ENCODE measurements at places on chromosomes 1 and 21.

DNA sequence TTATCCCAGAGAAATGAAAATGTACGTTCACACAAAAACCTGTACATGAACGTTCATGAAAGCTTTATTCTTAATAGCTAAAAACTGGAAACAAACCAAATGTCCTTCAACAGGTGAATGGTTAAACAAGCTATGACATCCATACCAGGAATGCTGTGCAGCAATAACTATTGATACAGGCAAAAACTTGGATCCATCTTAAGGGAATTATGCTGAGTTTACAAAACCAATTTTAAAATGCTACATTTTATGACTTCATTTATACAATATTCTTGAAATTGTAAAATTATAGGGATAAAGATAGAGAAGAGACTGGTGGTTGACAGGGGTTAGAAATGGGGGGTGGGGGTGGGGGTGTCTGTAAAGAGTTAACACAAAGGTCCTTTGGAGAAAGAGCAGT is 280.3 kb downstream of the TGFB2 start:
- DNase-seq = no peak

- DNase-seq = no peak
These were observed 93.0 kb upstream of the PBX1 start for GRCh38 chr1:164466001-164466421.

GRCh38 chr1:24970399-24970753 is 40.3 kb upstream of the RUNX3 start:
- DNase-seq = no peak

GRCh38 chr1:104105465-104105864 is 355.8 kb downstream of the AMY1C start:
- no peak for DNase-seq

- no peak for DNase-seq
These were observed 27.9 kb downstream of the HIVEP3 start for GRCh38 chr1:41890825-41891198.

- no peak for DNase-seq
These were observed 41.7 kb downstream of the PSMG1 start for GRCh38 chr21:39141502-39141901.

DNA sequence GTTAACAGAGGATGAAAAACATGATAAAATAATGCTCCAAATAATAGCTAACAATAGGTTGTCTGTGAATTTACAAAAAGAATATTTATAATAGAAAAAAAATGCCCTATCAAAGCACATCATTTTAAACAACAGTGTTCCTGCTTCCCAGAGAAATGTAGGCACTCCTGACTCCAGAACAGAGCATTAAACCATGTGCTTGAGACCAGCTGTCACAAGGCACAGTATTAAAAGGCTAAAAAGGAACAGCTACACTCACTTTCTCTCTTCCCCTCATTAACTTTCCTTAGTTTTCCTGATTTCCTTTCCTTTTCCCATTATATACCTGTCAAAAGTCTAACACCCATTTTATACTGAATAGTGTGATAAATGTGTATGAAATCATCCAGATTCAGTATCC is 10.9 kb downstream of the VAV3 start:
- no peak for DNase-seq

DNA sequence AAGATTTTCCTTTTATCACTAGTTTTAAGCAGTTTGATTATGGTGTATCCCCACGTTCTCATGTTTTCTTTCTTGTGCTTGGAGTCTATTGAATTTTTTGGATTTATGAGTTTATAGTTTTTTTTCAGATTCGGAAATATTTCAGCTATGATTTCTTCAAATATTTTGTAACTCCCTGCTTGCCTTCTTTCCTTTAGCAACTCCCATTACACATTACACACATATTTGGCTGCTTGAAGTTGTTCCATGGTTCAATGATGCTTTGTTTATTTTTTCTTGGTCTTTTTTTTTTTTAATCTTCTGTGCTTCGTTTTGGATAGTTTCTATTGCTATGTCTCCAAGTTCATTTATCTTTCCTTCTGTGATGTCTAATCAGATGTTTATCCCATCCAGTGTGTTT is 48.5 kb upstream of the WARS2 start:
- DNase-seq = no peak

All from CD4-positive, alpha-beta T cell treated with Interleukin-2 at 100 ng/mL for 4 hours (primary cell).